ENCODE measurements at places on chromosomes 6 and 20.

- DNase-seq: no peak
Observed at GRCh38 chr6:71608646-71609045, 277.7 kb upstream of the RIMS1 start.

DNA sequence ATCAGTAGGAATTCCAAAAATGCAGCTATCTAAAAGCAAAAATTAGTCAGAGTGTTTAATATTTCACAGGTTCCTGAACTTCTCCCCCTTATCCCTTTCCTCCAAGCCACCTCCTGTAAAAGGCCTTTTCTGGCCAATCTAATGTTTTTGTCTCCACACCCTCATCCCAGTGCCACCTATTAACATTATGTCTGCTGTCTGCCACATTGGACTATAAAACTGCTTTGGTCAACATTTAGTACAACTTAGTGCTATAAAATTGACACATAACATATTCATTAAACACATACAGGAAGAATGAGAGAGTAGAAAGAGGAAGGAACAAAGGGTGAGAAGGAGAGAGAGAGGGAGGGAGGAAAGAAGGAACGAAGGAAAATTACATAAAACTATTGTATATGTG lies 47.7 kb downstream of the MMUT start:
- DNase-seq: no peak

DNA sequence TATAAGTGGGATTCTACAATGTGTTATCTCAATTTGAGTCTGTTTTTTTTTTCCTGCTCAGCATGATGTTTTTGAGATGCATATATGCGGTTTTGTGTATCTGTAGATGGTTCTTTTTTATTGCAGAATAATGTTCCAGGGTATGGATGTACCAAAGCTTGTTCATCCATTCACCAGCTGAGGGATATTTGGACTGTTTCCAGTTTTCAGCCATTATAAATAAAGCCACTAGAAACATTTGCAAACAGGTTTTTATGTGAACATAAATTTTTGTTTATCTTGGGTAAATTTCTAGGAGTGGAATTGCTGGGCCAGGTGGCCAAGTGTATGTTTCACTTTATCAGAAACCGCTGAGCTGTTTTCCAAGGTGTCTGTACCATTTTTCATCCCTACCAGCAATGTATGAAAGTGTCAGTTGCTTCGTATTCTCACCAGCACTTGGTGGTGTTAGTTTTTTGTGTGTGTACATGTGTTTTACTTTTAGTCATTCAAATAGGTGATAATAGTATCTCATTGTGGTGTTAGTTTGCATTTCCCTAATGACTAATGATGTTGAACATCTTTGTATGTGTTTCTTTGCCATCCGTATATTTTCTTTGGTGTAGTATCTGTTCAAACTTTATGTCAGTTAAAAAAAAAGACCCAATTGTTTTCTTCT lies 124.2 kb downstream of the CEBPB start:
- DNase-seq: no peak

- DNase-seq: no peak
Observed at GRCh38 chr6:45880159-45880558, 135.5 kb downstream of the CLIC5 start.

GRCh38 chr6:14305624-14306023 lies 188.1 kb downstream of the CD83 start:
- no peak for DNase-seq

GRCh38 chr20:23397961-23398360 lies 23.3 kb downstream of the NAPB start:
- no peak for DNase-seq

GRCh38 chr20:6533761-6534479 lies 233.6 kb upstream of the BMP2 start:
- DNase-seq: no peak

- no peak for DNase-seq
Observed at GRCh38 chr6:71034563-71035345, 77.9 kb upstream of the B3GAT2 start.

- DNase-seq: no peak
Observed at GRCh38 chr20:419556-420165, 11.6 kb downstream of the RBCK1 start.

DNA sequence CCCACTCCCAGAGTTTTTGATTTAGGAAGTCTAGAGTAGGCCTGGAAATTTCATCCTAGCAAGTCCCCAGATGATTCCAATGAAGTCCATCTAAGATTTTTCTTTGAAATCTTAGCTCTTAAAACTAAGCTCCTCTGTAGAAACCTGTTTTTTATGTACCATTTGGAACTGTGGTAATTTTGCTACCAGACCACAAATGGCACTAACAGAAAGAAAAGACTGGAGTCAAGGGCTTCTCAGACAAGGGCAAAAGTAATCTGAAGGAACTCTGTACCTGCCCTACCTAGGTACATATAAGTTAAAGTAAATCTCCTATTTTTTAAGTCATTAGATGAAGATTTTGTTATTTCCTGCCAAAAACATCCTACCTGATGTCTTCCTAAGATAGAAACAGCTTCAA lies 155.0 kb upstream of the HTR1E start:
- no peak for DNase-seq

DNA sequence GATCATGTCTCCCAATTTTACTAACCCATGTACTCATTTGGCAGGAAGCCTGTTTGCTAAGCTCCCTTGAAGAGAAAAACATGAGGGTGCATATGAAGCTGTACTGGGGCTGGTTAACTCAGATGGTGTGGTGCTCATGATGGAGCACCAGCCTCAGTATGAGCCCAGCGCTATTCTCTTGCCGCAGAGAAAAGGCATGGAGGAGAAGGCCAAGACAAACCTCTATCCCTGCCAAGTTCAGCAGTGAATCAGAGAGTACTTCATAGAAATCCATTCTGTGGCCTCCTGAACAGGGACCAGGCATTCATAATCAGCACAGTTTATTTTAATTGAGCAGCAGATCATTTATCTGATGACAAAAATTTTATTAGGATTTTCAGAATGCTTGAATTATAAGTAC lies 398.1 kb downstream of the LMBRD1 start:
- DNase-seq: no peak

DNA sequence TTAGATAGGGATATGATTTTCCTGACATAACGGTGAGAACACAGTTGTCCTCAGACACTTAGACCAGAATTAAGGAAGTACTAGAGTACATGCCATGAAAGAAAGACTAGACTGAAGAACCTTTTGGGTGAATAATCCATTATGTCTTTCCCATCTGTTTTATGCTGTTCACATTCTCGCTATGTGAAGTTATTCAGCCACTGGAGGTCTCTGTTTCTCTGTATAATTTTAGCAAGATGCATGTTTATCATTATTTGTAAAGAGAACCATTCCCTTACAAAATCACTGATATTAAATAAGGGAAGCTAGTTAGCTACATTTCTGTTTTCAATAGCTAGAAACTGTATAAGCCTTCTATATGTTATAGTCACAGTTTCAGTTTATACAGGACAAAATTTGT lies 391.9 kb downstream of the CD109 start:
- no peak for DNase-seq

DNA sequence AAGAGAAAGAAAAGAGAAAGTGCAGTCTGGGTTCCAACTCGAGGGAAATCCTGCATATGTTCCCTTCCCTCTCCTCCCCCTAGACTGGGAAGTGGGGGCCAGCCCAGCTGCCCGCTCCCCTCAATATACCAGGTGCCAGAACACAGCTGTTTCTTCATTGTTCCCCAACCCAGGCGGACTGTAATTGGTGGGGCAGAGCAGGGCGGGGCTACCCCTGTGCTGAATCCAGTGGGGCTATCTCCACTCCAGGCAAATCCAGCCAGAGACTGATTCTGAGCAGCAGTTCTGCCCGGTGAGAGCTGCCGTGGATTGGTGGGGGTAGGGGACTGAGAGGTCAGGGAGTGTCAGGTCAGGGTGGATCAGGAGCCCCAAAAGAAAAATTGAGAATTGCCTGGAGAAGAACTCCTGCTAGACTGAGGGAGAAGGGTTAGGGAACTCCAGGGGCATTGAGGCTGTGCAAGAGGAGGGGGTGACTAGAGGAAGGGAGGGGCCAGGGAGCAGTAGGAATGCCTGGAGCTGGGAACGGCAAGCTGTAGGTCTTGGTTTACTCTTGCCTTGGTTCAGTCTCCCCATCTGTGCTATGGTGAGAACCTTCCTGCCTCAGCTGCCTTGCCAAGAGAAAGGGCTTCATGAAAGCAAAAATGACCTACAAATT lies at the start of gene MYMX:
Gene MYMX (plus strand): TSS at position 250 of the 655 bp plus-strand sequence. CDS start 546 bp downstream, outside the sequence.
- DNase-seq: no peak
